ENCODE measurements at places on chromosomes 1 and 21.

- peak; percentile 39 for DNase-seq
Measured at GRCh38 chr1:38208716-38209632, 162.4 kb upstream of the POU3F1 start.

GRCh38 chr1:198867182-198867581 lies 228.3 kb downstream of the PTPRC start:
- no peak for DNase-seq

DNA sequence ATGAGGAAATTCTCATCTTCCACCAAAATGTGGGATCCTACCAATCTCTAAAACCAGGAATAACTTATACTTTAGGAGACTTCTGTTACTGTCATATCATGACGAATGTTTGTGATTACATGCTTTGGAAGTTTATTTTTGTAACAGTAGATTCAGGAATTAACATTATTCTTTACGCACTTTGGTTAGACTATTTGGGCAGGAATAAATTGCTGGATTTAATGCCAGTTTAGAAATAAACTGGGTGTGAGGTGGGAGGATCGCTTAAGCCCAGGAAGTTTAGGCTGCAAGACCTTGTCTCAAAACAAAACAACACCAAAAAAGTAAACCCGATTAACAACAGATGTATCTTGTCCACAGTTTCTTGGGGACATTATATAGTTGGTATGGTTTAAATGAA lies 52.1 kb downstream of the MIGA1 start:
- DNase-seq = no peak

DNA sequence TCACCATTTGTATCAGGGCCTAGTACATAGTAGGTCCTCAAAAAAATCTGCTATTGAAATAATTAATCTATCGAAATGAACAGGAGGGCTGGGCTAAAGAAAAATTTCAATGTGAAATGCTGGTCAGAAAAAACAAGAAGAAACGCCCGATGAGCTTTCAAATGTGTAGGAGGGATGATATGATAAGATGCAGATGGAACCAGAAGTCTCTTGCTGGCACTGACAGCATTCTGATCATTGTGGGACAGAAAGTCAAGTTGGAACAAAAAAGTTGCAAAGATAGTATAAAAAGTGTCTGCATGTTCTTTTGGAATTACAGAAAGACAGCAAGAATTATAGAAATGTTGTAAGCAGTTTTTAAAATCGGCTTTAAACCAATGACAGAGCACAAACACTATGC lies 11.1 kb downstream of the G0S2 start:
- no peak for DNase-seq

DNA sequence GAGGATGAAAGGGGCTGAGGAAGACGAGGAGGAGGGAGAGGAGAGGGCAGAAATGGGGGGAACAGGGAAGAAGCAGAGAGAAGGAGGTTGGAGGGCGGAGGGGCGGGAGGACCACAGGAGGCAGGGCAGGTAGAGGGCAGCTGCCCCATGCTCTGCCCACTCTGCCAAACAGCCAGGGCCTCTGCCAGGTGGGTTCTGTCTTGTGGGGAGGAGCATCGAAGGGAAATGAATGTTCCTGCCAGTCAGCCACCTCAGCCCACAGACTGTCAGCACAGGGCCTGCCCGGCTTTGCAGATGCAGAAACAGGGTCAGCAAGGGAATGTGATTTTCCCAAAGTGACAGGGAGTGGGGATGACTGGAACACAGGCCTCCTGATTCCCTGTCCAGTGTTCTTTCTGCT lies 82.6 kb downstream of the GRIK3 start:
- DNase-seq = no peak

DNA sequence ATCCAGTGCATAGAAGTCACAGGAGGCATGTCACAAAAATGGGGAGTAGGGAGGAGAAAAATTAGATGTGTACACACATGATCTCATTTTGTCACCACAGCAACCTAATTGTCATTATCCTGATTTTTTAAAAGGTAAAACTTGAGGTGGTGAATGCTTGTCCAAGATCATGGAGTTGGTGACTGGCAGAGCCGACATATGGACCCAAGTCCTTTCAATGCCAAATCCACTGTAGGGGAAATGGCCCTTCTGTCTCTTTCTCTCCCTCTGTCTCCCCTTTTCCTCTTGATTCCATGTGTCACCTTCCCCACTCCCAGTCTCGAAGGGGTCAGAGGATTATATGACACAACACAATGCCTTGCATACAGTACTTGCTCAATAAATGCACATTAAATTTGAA lies 65.7 kb upstream of the JUN start:
- no peak for DNase-seq

DNA sequence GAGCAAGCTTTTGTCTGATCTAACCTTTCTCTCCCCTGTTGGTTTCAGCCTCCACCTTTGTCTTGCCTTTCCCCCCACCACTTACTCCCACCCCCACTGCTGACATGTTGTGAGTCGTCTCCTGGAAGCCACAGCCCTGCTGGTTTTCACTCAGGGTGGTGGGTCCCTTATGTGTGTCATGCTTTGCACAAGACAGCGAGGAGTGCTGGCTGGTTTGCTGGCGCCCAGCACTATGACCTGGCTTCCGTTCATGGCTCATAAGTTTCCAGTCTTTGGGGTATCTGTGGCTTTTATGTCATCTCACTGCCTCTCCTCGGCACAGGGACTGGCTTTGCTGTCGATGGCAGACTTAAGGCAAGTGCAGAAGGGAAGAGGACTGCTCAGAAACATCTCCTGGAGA lies 177.7 kb downstream of the KIF26B start:
- DNase-seq = no peak

DNA sequence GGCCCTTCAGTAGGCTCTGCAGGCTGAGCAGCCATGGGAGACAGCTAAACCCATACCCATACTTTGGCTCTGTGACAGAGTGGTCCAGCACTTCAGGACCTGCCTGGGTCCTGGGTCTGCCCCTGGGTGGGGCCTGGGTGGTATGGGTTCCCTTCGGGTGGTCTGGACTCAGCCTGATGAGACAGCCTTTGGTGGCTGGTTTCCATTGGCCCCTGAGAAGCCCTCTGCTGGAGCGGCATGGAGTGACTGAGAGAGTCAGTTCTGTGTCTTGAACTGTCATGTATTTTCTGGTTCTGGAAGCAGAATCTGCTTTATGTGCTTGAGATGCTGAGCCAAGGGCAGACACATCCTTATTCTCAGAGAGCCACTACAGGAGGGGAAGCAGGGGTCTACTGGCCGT lies 31.3 kb upstream of the KCNA2 start:
- no peak for DNase-seq

- no peak for DNase-seq
Measured at GRCh38 chr1:225526878-225527277, 99.0 kb upstream of the LBR start.

- no peak for DNase-seq
Measured at GRCh38 chr1:34611571-34611970, 143.3 kb upstream of the GJB5 start.

- DNase-seq = peak; percentile 63
Measured at GRCh38 chr1:37477198-37477931, 3.0 kb downstream of the ZC3H12A start.

DNA sequence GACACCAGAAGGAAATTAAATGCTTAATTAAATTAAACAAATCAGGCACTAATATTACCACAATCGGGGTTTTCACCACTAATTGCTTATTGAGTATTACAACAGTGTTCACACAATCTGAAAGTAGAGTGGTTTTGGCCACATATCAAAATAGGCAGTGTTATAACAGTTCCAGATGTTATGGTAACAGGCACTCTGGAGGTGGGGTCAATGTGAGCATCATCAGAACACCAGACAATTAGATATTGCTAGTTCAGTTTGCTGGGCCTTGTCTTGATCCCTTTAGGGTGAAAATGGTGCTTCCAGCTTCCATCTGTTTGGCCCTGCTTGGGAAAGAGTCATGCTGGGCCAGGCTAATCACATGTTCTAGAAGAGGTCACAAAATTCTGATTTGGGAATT lies 14.5 kb upstream of the DDAH1 start:
- DNase-seq = no peak

DNA sequence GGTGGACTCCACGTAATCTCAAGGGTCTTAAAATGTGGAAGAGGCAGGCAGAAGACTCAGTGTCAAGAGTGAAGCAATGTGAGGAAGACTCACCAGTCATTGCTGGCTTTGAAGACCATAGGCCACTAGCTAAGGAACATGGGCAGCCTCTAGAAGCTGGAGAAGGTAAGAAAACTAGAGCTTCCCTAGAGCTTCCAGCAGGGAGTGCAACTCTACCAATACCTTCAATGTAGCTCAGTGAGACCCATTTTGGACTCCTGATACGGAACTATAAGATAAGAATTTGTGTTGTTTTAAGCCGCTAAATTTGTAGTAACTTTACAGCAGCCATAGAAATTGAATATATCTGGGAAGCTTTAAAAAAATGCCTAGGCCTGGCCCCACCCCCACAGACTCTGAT lies 18.9 kb downstream of the METTL13 start:
- no peak for DNase-seq

- DNase-seq = no peak
Measured at GRCh38 chr1:30488324-30488913, 235.0 kb downstream of the MATN1 start.

DNA sequence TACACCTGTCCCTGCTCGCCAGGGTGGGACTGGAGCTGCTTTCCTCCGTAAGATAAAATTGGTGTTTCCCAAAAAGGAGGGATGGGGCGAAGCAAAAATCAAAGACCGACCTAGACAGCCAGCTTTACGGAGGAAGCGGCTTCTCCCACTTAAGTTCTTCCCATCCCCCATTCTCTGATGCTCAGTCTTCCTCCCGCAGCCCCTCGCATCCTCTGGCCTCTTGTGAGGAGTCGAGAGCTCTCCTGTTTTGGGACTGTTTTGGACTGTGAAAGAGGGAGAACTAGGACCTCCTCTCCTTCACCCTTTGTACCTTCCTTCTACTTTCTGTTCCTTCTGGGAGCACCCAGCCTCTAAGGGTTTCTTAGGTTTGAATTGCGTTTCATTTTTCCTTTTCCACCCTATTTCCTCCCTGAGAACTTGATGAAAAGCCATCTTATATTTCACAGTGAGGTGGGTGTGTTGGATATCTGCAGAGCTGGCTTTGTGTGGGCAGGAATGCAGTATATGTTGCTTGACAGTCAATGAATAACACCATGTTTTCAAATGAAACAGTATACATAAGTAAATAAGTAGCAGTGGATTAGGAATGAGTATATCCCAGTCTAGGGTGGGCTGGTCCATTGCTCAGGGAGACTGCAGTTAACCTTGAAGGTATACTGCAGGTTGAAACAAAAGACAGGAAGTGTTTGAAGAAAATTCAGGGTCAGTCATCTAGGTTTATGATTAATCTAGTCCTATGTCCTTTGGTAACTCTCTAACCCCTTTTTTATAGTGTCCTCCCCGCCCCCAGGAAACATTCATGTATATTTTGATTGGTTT lies 848 bp downstream of the CTTNBP2NL start:
- DNase-seq = no peak

- DNase-seq = no peak
Measured at GRCh38 chr1:37153116-37154100, 119.1 kb upstream of the GRIK3 start.

GRCh38 chr1:83090195-83090594 lies 908.7 kb downstream of the TTLL7 start:
- no peak for DNase-seq

DNA sequence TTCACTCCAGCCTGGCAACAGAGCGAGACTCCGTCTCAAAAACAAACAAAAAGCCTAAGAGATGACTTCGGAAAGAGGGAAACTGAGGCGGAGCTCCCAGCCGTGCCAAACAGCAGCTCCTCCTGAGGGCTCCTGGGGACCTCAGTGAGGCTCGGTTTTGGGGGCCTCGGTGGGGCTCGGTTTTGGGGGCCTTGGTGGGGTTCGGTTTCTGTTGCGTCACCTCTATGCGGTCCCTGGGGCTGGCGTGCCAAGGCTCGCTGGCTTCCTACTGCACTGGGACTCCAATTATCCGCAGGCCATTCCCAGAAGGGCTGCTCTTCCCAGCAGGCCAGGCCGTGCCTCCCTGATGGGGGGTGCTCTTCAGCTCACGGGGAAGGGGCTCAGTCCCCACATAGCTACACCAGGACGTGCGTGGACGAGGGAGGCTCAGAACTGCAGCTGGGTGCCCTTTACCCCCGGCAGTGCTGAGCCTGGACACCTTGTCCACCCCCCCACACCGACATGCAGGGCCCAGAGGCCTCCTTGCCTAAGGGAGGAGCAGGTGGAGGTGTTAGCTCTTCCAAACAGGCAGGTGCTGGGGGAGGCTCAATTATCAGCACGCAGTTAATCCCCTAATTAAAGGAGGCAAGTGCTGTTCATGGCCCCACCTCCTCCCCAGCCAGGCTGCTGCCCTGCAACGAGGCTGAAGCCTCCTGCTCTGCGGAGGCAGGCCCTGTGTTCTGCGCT lies 5.1 kb upstream of the C1orf159 start:
- no peak for DNase-seq

DNA sequence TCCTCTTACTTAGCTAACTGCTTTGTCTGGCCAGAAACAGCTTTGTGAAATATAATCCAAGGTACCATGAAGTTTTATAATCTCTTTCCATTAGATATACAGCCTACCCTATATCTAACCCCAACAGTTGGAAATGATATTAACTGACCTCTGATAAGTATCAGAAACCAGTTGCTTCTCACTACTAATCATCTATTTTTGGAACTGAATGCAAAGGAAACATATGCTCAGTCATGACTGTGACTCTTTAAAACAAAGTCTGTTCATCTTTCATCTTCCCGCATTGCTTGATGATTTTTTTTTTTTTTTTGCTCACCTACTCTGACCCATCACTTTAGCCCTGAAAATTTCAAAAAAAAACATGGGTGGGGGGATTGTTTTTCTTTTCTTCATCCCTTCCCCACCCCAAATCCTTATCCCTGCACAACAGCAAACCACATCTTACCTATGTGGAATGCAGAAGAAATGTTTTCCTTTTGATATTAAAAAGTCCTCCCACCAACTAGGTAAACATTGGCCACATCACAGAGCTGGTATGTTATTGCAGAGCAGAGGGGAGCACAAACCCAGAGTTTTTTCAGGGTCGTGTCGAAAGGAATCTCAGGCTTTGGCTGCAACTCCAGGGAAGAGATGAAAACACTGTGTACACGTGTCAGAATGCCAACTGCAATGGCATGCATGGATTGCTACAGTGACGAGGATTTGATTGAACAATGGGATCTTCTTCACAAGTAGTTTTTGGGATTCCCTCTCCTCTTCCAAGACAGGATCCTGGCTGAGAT lies 137.3 kb downstream of the SLC30A10 start:
- no peak for DNase-seq

DNA sequence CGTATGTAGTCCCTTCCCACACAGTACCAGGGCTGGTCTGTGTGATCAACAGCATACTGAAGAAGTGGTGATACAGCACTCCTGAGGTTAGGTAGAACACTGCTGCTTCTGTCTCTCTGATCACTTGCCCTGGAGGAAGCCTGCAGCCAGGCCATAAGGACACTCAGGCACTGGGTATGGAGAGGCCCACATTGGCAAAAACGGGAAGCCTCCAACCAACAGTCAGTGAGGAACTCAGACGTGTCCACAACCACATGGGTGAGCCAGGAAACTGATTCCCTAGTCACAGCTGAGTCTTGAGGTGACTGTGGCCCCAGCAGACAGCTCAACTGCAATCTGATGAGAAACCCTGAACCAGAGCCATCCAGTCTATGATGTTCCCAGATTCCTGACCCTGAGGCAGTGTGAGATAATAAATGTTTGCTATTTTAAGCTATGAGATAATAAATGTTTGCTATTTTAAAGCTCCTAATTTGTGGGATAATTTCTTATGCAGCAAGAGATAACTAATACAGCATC lies 62.5 kb downstream of the COQ8A start:
- DNase-seq = no peak

- no peak for DNase-seq
Measured at GRCh38 chr1:17732475-17732874, 22.7 kb upstream of the ACTL8 start.

- peak; percentile 27 for DNase-seq
Measured at GRCh38 chr1:35298464-35298863, 30.0 kb downstream of the ZMYM4 start.

GRCh38 chr1:37448185-37448584 lies 26.2 kb upstream of the ZC3H12A start:
- no peak for DNase-seq

Measured in GM12891 (cell line).